Stimulated activated CD4-positive, alpha-beta T cell treated with anti-CD3 and anti-CD28 coated beads, Interleukin-12 subunit alpha, Interleukin-12 subunit beta, amount 100 ng/mL, for 48 hours (primary cell): ENCODE measurements at places on chromosomes 1 and 21.

DNA sequence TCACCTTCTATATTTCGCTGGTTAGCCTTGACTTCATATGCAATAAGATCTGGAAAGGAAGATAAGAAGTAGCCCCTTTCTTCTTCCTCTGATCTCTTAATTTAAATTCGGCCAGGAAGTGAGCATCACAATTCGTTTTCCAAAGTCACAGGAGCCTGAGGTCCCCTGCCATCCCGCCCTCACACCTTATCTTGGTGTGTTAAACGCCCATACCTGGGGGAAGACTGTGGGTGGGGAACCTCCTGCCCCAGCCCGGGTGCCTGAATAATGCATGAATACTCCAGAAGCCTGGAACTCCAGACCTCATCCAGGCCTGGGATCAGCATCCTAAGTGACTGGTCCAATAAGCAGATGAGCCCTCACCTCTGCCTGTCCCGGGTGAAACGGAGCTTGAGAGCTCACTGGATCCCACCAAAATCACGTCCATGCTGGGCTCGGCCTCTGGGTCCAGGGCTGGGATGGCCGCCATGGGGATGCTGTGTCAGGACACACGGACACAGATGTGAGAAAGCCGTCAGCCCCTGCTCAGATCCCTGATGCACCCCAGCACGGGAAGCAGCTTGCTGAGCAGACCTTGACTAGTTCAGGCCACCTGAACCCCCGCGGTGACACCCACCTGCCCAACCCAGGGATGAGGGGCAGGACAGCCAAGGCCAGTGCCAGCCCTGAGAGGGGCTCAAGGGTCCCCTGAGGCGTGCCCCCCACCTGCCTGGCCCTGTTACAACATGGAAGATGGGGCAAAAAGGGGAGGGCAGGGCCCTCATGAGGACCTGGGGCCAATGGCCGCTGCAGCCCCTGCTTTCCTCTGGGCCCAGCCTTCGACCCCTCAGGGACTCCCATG, 686 bp downstream of the DNMT3L start:
- no peak for DNase-seq

DNA sequence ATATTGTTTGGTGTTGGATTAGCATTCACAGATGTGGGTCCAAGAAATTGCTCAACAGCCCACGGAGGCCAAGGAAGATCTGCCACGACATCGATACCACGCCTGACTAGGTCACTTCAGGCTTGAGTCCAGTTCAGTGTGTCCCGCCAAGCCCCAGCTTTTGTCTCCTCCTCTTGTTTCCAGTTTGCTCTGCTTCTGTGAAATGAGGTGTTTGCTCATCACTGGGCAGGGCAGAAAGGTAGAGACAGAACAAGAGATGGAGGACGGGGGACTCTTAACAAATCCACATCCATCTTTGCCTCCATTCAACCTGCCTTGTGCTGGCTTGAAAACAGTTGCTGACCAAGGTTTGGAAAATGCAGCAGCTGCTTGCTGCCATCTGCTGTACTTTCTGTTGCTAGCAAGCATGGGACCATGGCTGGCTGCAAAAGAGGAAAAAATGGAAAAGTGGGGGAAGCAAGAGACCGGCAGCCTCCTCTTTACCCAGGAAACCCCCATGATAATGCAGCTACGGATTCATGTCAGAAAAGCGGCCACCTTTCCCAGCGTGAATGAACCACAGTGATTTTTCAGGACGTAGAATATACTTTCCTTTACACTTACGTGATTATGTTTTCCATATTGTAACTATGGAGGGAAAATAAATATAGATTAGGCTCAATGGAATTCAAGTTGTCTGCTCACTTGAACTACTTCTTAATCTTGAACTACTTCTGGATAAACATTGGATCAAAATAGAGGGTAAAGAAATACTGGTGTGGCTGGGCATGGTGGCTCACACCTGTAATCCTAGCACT, 80.2 kb upstream of the GREM2 start:
- DNase-seq, result no peak

DNA sequence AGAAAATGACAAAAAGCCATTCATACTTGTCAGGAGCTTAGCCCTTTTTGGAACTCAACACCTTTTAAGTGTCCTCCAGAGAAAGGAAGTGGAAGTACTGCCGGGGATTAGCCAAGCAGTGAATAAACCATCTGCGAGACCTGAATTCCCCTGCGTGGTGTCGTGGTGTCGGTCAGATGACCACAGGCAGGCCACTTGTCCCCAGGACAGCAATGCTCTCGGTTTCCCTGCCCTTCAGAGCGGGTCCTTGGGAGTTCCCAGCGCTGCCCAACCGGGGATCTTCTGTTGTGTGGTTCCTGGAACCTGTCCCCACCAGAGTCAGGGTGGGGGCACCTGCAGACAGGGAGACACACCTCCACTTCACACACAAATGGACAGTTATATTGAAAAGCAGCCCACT, 9.2 kb downstream of the GPR157 start:
- no peak for DNase-seq

GRCh38 chr1:234699795-234700665, 90.1 kb upstream of the IRF2BP2 start:
- no peak for DNase-seq

DNA sequence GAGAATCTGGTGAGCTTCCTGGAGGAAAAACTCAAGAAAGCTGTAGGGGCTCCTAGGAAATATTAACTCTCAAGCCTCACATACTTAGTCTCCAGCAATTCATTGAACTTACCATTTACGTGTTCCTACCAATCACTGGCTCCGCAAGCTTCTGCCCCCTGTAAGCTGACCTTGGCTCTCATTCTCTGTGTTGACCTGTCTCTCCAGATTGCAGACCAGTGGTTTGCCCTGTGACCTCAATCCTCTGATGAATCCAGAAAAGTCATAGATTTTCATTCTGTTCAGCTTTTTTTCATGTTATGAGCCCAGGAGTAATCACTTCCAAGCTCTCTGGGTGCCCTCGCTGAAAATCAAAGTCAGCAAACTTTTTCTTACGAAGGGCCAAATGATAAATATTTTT, 241.9 kb downstream of the DSCAM start:
- DNase-seq, result no peak

DNA sequence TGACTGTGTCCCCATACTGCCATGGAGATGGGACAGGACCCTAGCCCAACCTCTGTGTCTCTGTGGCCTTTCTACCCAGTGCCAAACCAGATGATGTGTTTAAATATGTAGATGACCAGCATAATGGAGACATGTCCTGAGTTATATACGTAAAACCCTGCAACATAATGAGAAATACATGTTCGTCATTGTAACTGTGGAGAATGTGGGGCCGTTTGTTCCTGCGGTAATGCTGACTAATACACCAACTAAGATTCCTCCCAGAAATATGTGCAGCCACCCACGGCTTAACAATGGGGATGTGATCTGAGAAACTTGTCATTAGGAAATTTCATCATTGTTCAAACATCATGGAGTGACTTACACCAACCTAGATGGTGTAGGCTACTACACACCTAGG, 71.7 kb upstream of the SIM2 start:
- no peak for DNase-seq

- DNase-seq, result no peak
Observed at GRCh38 chr1:33599516-33600115, 127.2 kb downstream of the ZSCAN20 start.

GRCh38 chr1:20982316-20982715, 194.4 kb downstream of the EIF4G3 start:
- DNase-seq, result no peak

GRCh38 chr1:87462894-87463293, 134.2 kb downstream of the LMO4 start:
- DNase-seq, result no peak

DNA sequence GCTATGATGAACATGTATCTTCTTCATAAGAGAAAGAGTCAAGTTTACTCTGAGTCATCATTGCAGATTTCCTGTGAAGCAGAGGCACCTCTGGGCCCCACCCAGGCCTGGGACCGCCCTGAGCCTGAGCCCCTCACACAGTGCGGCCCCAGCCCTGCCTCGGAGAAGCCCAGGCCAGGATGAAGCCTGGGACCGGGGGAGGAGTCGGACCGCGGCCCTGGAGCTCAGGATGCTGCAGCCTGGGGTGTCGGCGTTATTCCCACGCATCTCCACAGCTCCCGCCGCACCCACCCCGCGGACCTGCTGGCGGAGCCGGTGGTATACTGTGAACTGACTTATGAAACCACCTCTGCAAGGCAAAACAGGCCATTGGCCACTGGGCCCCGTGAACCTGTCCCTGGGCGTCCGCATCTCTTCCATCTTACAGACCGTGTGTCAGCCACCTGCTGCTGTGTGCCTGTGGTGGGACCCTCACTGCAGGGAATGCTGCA, 2.4 kb upstream of the COL6A1 start:
- DNase-seq, result no peak

DNA sequence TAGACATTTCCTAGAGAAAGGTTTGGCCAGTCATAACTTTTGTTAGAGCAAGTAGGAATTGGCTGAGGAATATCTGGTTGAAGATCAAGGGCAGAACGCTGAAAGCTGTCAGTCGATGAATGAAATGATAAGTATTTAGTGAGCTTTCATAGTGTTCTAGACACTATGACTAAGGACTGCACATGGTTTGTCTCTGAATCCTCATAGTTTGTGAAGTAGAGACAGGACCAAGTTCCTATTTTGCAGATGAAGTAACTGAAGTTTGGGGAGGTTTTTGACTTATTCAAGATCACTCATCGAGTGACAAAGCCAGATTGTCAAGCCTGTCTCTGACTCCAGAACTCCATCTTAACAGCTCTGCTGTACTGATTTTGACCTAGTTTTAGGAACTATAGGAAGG, 4.7 kb downstream of the ELOA start:
- no peak for DNase-seq

DNA sequence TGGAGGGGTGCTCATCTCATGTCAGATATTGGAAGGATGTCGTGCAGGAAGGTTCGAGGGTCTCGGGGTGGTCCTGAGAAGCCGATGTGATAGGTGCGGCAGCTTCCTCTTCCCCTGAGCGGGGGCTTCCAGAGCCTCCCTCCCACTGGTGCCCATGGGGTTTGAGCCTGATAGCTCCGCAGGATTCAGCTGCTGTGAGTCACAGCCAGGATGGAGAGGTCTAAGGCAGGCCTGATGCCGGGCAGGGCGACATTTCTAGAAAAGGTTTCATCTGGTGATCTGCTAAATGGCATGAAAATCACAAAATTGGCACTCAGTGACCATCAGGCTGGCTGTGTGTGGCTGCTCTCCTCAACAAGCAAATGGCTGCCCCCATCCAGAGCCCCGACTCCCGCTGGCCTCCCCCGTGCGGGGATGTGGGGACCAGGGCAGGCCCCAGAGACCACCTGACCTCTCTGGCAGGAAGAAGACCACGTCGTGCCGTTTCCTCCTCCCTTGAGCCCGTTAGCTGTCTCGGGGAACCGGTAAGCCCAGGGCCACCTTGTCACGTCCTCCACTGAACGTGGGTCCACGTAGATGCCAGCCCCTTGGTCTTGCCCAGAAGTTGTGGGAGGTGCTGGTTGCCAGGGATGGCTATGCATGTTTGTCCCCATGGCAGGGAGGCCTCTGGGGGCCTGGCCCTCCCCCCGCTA, 66.1 kb downstream of the SKI start:
- DNase-seq, result no peak

GRCh38 chr1:237556911-237557310, 333.8 kb downstream of the ZP4 start:
- no peak for DNase-seq

DNA sequence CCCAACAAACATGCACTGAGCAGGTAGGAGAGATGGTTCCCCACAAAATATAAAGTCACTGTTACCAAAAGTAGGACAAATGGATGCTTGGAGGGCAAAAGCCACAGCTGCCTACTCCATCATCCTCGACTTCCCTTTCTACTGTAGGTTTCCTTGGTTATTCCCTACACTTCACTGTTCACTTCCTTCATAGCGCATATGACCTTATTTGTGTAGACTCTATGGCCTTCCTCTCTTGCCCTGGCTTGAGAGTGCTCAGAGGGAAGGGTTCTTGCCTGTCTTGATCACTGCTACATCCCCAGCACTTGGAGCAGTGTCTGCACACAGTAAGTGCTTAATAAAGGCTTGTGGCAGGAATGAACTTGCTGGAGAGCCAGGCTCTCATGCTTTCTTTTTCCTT, 14.6 kb upstream of the TRNP1 start:
- DNase-seq, result no peak

DNA sequence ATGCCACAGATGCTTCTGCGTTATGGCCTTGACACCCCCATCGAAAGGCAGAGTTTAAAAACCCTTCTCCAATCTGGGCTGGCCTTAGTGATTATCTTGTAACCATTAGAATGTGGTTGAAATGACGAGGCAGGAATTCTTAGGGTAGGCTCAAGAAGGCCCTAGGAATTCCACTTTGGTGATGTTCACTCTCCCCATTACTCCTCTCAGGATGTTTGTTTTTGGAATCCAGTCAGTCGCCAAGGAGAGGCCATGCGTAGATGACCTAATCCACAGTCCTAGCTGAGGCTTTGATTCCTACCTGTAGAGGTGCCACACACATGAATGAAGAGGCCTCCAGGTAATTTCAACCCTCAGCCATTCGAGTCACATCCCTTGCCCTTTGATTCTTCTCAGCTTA, 318.2 kb downstream of the NEGR1 start:
- DNase-seq, result no peak

GRCh38 chr21:44506279-44507255, 33.4 kb downstream of the KRTAP10-1 start:
- no peak for DNase-seq

DNA sequence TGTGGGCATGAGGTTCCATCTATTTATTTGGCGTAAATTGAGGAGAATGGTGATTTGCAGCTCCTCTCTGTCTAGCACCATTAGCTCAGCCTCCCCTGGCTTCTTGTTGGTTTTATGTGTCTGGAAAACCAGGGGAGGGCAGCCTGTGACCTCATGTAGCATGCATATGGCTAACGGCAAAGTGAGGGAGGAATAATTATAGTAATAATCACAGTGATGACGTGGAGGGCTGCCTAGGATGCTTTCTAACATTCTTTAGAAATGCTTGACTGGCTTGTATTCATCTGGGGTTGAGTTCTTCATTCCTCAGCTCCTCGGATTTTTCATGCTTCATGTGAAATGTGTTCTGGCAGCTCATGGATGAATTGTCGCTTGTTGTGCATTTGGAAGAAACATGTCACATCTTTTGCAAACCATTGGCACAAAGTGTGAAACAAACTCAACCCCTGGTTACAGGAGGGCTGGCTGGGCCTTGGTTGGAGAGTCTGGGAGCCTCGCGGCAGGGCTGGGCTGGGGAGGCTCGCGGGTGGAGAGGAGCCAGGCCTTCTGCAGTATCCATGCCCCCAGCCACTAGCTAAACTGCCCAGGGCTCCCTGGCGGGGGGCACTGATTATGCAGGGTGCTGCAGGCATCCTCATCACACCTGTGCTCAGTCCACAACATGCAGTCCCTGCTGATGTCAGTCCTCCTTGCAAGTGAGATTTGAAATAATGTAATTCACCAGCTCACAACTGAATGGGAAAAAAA, 149.6 kb downstream of the DISC1 start:
- DNase-seq, result no peak

GRCh38 chr1:49556676-49557234, 467.0 kb downstream of the AGBL4 start:
- DNase-seq, result no peak

GRCh38 chr1:115694805-115695204, 53.0 kb downstream of the VANGL1 start:
- DNase-seq, result no peak

- no peak for DNase-seq
Observed at GRCh38 chr1:168293356-168293755, 12.7 kb downstream of the TBX19 start.
